ENCODE measurements at places on chromosomes 3 and 15.

DNA sequence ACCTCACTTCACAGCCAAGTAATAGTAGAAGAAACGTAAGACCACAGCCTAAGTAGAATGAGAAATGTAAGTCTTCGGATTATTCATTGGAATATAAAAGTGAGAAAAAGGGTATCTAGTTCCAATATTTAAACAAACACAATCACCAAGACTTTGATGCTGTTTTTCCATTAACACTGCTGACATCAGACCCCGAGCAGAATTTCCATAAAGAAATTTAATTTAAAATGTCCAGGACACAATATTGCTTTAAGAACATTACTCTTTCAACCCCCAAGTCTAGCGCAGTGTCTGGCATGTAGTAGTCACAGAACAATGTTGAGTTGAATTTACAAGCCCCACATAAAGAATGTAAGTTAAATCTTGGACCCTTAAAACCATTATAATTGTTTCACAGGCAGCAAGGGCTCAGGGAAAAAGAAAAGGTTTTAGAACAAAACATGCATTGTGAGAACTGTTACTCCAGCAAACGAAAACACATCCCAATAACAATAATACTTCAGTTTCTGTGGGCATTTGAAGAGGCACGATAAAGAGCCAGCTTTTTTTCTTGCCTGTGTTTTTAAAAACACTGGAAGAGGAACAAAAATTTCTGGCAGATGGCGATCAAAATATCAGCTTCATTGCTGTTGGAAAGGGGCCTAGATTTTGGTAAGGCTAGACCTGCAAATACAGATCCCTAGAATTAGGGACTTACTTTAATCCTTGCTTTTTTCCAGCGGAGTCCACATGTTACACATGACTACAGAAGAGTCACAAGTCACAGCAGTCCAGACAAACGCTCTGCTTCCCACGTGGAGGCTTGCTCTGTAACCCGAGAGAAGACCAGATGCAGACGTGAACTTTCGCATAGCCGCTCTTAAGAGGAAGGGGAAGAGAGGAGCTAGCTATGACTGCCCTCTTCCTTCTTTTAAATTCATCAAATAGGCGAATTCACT is 77.9 kb upstream of the IGSF10 start:
- no peak for DNase-seq

- DNase-seq: no peak
These were observed 209.1 kb upstream of the STRIT1 start for GRCh38 chr3:155502630-155503029.

- no peak for DNase-seq
These were observed 60.9 kb downstream of the MORC1 start for GRCh38 chr3:109057056-109057455.

DNA sequence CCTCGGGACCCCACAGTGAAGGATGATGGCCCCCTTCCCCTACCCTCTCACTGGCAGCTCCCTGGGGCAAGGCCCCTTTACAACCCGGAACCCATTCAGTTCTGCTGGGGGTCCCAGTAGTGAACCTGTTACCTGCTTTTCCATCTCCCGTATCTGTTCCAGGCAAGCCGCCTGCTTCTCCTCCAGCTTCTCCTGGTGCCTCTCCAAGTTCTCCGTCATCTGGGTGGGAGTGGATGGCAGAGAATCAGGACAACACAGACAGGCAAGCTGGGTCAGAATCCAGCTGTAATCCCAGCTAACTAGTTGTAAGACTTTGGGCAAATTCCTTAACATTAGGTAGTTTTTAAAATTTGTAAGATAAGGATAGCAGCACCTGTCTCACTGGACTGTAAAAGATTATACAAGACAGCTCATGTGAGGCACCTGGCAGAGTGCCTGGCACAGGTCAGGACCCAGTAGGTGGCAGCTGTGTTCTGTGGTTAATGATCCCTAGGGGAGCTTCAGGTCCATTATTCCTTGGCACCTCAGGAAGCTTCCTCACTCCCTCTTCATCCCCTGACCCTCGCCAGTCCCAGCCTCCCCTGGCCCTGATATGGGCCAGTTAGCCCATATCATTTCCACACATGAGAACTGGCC is 6.4 kb upstream of the ANKRD63 start:
- no peak for DNase-seq

DNA sequence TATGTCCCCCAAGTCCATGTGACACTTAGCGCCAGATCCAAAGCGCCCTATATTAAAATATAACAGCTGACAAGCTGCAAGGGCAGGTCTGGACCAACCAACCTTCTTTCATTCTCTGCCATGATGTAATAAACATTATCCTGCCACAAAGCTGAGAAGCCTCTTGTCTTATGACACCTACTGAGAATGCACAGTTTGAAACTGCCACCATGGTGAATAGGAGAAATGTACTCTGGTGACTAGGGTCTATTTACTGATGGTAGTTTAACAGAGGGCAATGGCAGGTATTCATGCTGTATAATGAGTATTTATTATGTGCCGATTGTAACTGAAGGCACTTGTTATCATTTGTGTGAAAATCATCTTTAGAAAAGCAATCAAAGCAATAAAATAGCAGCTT is 634.0 kb downstream of the OTOL1 start:
- no peak for DNase-seq

Data from NCI-H187 (cell line).